Right renal cortex interstitium (tissue), 3 donors: ENCODE measurements at places on chromosomes 16 and 17. TPM values are rescaled to one million over a fixed set of nuclear protein-coding genes. Genes with fewer than 3 reads are reported as not detected.

Gene FAM20A
- 12.3 TPM for polyA plus RNA-seq

GRCh38 chr16:87844809-87845208 is 24.5 kb downstream of the SLC7A5 start:
- no peak for DNase-seq

Gene CD300LB
- polyA plus RNA-seq, result 0.25 TPM

DNA sequence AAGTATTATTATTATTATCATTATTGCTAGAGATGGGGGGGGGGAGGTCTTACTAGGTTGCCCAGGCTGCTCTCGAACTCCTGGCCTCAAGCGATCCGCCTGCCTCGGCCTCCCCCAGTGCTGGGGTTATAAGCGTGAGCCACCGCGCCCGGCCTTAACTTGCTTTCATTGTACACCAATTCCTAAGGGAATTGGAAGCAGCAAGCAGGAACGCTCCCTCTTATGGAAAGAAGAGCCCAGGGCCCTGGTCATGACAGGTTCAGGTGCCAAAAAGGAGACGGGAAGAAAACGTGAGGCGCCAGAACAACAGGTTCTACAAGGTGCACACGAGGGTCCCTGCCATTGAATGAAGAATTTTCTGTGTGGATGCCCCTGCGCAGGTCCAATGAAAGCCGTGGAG is 540 bp upstream of the RPL38 start:
- DNase-seq, result no peak

DNA sequence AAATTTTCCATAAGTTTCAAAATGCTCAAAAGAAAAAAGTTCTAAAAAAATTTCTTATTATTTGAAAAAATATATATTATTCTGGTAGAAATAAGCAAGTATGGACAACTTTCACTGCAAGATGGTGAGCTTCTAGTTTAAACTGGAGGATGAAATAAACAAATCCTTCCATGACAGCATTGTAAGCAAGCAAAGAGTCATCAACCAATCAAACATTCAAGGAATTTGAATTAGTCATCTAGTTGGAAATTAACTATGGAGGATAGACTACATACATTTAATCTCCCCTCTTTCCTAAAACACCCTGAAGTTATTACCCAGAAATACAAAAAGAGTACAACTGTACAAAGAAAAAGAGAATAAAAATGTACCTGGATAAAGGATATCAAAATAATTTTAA is 51.0 kb upstream of the IRX5 start:
- DNase-seq, result no peak

Gene CHP2
- 1.0 TPM for polyA plus RNA-seq
